ENCODE measurements at places on chromosomes 3 and 15. TPM values are rescaled to one million over a fixed set of nuclear protein-coding genes. Genes with fewer than 3 reads are reported as not detected.

MAP6D1 gene
- total RNA-seq: 6.4 TPM

SI gene
- not detected for total RNA-seq

RPL39L gene
- total RNA-seq: 14.5 TPM

MYZAP gene
- total RNA-seq: 3.8 TPM

GOLGA8J gene
- total RNA-seq: not detected

DNA sequence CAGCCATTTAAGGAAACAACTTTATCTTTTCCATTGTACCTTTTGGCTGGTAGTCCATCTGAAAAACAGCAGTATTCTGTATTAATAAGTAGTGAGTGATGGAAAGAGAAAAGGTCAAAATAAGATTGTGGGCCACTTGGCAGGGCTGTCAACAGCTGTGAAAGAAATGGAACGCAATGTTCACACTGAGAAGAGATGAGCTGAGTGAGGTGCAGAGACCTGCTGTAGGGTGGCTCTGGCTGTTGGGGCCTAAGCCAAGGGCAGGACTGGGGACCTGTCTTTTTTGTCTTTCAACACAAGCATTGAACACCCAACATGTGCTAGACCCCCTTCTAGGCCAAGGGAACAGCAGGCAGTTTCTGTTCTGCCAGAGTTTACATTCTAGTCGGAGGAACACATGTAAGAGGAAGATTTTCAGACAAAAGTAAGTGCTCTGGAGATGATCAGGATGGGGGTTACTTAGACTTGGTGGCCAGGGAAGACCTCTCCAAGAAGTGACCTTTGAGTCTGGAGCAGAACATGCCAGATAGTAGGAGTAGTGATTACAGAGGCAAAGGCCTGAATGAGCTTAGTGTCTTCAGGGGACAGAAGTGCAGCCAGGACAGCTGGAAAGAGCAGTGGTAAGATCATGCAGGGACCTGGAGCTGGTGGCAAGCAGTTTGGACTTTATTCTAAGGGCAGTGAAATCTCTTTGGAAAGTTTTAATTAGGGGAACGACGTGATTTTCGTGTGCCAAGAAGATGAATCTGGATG is 29.6 kb downstream of the TSEN2 start:
- no peak for DNase-seq

- peak; percentile 24 for DNase-seq
Measured at GRCh38 chr15:85091990-85092389, 110.3 kb downstream of the PDE8A start.

DNA sequence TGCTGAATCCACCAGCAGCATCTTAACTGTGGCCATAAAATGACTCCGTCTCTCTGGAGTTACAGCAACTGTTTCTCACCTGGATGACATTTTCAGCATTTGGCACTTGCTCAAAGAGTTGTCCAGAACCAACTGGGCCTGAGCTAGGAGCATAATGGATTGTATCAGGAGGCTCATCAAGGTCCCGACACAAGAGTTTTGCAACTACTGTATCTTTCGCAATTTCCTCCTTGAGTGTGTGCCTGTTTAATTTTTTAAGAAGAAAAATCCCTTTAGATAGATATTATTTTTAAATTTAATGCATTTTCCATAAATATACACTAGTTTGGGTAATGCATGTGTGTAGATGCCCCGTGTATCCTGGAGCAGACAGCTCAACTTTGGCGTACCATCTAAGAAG is 44.3 kb upstream of the C3orf49 start:
- DNase-seq: no peak

DNA sequence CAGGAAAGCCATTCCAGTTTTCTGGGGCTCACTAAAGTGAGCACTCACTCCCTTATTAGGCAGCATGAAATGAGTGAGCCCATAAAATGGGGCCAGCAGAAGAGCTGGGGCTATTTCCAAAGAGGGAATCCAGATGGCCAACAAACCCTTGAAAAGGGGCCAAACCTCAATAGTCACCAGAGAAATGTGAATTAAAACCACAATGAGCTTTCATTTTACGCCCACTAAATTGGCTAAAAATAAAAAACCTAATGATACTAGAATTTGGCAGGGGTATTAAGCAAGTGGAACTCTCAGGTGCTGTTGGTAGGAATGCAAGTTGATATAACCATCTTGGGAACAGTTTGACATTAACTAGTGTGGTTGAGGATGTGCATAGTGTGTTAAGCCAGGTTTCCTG is 42.1 kb upstream of the RAF1 start:
- DNase-seq: no peak

DNA sequence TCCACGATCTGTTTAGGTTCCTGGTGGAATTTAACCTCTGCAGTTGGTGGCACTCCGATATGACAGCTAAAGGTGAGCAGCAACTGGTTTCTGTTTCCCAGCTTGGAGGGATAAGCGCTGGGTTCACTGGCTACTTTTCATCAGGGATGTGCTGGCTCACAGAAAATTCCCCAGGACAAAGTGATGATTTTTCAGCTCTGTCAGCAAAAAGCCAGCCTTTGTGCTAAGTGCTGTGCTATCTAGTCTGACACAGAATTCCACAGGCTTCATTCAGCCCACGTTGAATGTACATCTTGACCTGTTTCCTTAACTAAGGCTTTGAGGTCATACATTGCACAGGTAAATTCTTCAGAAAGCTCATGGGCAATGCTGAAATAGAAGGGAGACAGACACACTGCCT is 81.5 kb upstream of the LRTM1 start:
- no peak for DNase-seq

- DNase-seq: no peak
Measured at GRCh38 chr3:123540285-123540684, 44.6 kb downstream of the HACD2 start.

DNA sequence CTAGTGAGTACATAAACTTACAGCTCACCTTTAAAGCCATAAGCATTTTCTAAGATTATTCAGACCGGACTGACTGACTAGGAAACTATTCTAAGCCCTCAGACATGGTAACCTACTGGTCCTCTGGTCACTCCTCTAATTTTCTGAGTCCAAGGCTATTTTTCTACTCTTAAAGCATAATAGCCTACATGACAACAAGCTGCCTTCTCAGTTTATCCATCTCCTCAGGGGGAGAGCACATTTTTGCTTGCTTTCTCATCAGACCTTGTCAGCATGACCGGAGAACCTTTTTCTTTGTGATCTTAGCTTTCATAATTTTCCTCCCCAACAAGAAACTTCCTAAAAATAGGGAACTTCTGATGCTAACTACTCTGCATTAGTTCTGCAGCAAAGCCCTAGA is 38.4 kb downstream of the UBP1 start:
- no peak for DNase-seq

DNA sequence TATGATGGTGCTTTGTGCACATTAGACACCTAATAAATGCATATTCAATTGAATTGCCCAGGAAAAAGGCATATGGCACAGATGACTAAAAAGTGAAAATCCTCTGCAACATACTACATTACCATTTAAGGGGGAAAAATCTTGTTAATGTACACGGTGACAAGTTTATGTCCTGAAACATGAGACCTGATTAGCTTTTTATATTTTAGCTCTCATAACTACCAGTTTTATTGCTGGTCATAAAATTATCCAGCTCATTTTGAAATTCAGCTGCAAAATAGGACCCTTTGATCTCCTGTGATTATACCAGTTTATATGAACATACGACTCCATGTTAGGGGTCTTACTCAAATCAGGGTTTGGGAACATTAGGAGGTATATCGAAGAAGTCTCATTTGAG is 684.6 kb upstream of the CCDC54 start:
- no peak for DNase-seq

DNA sequence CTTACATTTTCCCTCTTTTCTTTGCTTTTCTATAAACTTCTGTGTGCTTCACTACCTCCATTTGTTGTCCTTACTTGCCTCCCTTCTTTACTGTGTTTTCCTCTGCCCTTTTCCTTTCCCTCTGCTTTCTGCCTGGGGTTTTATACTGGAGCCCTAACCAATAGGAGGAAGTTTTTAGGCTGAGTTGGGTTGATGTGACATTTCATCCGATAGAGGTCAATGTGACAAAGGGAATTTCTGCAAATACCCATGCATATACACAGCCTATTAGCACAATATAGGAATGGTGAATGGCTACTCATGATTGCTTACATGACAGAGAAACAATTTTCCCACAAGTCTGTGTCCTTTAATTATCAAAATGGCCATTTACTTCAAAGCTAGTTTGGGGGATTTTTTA is 153.0 kb upstream of the ARPP21 start:
- no peak for DNase-seq

- no peak for DNase-seq
Measured at GRCh38 chr15:74844319-74845207, 1.6 kb upstream of the ULK3 start.

GRCh38 chr3:155739154-155739553 is 5.7 kb downstream of the PLCH1 start:
- DNase-seq: no peak

DNA sequence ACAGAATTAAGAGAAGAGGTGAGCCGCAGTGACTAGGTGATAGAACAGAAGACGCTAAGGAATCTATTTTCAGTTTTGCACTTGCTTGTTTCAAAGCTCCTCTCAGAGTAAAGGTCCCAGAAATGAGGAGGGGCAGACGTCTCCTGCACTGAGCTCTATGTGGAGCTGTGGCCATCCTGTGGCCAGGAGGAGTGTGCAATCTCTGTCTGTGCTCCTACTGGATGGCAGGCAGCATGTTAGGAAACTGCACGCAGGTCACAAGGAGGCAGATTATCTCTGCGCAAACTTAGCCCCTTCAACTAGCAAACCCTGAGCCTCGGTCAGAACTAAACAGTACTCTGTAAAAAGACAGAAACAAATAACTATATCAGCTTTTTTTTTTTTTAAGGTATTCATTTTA is 31.1 kb upstream of the PPIB start:
- no peak for DNase-seq

GRCh38 chr15:95989392-95989791 is 341.1 kb upstream of the NR2F2 start:
- DNase-seq: no peak
